Nephron progenitor cell (in vitro differentiated cells): ENCODE measurements at places on chromosomes 2 and 18.

- no peak for DNase-seq
Measured at GRCh38 chr2:105125428-105125827, 87.6 kb downstream of the MRPS9 start.

DNA sequence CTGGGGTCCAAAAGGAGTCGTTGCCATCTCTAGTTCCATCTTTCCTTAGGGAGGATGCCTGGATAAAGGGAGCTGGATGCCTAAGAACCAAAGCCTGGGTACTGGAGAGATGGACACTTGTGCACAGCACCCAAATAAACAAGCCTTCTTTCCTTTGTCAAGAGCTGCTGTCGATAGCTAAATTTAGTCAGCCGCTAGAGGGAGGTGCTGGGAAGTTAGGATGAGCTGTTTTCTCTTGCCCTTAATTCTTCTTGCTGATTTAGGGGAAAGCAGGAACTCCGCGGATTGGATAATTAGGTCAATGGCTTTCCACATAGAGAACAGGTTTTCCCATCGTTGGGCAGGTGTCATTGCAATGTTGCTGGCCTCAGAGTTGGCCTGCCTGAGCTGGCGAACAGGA, 30.9 kb upstream of the SERPINB12 start:
- peak; percentile 41 for DNase-seq

GRCh38 chr2:138602166-138602460, 100.5 kb downstream of the SPOPL start:
- DNase-seq = no peak

DNA sequence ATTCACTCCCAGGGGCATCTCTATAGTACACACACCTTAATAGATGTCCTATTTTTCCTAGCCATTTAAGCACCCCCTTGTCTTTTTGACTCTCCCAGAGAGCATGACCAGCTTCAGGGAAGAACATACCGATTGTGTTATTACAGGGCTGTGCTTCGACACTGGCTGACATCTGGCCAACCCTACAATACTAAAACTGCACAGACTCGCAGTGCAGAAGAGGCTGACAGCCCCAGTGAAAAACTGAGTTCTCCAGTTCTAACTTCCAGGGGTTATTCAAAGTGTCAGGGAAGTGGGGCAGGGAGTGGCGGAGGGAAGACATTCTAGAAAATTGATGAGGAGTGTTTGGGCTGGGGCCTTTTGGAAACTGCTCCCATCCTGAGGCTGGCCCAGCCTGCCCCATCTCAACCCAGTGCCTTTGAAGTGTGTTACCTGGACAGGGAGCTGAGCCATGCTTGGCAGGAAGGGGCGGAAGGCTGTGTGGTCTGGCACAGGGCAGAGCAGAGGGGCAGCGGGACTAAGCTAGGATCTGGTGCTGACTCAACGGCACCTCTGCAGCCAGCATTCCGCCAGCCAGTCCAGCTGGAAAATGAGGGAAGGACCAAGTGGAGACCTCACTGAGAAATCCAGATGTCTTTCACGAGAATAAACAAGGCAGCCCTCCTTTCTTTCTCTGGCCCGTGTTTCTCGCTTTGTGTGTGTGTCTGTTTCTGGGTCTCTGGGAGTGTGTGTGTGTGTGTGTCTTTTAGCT, 15.4 kb upstream of the IGFBP5 start:
- DNase-seq = no peak

GRCh38 chr2:239387811-239388210, 13.0 kb downstream of the HDAC4 start:
- DNase-seq = no peak

DNA sequence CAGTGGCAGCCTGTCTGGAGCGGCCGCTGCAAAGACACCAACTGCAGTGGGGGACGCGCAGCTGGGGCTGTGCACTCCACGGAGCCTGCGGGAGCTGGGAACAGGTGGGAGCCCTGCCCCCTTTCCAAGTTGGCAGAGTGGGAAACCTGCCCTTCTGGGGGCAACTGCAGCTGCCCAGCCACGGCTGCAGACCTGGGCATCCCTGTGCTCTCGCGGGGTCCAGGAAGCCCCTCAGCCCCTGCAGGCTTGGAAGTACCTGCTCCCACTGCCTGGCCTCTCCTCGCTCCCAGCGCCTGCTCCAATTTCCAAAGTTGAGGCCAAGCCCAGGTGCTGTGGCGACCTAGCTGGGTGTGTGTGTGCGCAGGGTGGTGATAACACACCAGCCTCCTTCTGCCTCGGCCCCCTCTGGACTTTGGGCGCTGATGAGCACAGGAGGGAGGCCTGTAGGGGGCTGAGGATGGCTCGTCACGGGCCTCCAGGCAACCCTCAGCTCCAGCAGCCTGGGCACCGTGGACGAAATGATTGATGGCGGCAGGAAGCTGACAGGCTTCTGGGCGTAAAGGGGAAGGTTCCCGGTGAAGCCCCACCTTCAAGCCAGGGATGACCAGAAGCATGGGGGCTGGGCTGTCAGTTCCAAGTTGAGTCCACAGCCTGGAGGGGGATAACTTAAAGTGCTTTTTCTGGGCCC, 76.9 kb downstream of the PTPN4 start:
- DNase-seq = peak; percentile 21

DNA sequence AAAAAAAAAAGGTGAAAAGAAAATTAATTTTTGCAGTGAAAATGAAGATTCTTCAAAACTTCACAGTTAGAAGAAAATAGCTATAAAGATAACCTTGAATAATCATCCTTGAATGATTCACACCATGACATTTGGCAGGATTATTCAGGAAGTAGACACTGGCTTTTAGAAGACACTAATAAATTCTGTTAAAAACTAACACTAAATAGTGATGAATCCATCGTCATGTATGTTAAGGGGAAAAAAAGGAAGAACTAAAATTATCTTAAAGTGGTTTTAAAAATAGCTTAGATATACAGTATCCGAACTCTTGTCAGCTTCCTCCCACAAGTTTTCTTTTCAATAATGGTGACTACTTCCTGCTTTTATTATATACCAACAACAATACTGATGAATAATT, 10.2 kb downstream of the USP37 start:
- DNase-seq = no peak

DNA sequence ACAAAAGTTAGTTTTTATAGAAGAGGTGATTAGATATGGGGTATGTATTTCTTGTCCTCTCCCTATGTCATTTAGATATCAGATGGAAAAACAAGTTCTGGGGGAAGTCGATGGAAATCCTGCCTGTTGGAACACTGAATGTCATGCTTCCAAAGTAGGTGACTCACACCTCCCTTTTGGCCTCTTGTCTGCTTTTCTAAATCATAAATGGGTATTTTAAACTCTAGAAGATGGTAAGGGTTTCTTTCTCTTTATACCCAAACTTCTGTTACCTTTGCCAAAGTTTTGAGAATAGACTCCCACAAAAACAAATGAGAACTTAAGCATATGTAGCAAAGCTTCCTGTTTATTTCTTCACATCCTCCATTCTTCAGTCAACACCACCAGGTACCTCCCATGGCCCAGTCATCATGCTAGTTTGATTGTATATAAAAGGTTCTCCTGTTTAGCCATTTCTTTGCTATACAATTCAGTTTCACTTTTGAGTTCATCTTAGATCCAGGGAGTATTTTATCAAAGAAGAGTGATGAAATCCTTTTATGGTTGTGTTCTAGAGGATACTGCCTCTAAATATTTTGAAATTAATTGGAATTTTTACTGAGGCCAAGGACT, 63.9 kb downstream of the PRKRA start:
- DNase-seq = no peak

GRCh38 chr2:182197529-182197928, 211.9 kb downstream of the PPP1R1C start:
- no peak for DNase-seq

- no peak for DNase-seq
Measured at GRCh38 chr2:95019572-95019971, 5.9 kb upstream of the MAL start.

DNA sequence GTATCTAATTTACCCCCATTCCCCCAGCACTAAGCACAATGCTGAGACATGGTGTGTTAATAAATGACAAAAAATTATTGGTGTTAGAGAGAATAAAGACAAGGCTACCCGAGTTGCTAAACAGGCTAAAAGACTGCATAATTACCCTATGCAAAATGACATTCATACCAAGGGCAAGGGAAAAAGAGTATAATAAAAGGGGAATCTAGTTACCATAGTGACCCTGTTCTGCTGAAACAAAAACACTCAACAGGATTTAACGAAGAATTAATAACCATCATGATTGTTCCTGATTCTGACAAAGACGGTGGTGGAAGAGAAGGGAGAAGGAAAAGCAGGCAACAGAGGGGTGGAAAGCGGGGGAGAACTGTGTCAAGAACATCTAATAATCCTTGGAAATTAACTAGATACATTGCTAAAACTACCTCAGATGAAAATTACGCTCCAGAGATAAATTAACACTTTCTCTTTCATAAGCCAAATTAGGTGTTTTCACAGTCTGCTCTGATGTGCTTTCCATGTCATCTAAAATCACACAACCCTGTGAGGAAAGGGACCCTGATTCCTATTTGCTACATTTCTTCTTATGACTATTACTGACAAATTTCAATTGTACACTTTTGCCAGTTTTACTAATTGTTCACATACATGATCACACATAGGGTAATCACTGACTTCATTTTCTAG, 25.5 kb downstream of the TTR start:
- DNase-seq = no peak

DNA sequence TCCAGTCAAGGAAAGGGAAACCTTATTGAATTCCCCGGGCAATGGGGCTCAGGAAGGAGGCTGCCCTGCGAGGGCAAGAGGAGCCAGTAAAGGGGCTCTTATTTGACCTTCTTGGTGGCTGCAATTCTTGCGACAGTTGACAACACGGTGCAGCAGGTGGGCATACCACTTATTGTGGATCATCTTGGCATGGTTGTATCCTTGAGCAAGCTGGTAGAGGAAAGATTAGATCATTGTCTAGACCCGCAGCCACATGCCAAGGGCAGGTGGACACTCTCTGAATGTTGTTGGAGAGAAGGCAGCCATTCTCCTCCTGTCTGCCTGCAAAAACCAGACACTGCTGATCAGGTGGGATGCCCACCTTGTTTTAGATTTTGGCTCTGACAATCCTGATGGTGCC, 170.2 kb upstream of the CHST9 start:
- no peak for DNase-seq

- no peak for DNase-seq
Measured at GRCh38 chr2:239162141-239162821, 238.5 kb downstream of the HDAC4 start.

- no peak for DNase-seq
Measured at GRCh38 chr2:55163274-55163721, 68.8 kb downstream of the CLHC1 start.

DNA sequence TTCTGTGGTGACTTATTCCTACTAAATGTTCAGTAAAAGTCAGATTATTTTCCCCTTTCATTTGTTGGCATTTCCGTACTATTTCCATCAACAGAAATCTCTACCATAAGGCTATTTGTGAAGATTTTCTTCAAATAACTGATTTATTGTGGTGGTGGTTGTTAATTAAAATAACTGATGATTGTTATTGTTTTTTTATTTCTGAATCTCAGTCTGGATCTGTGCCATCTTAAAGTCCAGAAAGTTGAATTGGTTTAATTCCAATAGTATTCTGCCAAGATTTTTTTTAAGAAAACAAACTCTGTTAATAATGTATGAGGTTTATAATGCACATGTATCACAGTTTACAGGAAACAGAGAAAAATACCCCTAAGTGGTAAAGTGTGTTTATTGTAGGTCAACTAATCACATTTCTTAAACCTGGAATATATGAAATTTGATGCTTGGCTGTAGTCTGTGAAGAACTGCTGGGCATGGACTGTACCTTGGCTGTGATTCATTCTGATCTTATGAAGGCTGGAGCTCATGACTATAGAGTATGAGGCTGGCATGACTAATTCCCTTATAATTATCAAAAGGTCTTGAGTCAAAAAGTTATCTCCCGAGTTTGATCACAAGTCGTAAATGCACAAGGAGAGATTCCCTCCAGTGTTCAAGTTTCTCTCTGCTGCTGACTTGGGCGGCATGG, 134.2 kb upstream of the RND3 start:
- no peak for DNase-seq

- DNase-seq = no peak
Measured at GRCh38 chr2:239222706-239223309, 178.0 kb downstream of the HDAC4 start.

- DNase-seq = peak; percentile 14
Measured at GRCh38 chr2:216116418-216116817, 7.3 kb downstream of the XRCC5 start.

DNA sequence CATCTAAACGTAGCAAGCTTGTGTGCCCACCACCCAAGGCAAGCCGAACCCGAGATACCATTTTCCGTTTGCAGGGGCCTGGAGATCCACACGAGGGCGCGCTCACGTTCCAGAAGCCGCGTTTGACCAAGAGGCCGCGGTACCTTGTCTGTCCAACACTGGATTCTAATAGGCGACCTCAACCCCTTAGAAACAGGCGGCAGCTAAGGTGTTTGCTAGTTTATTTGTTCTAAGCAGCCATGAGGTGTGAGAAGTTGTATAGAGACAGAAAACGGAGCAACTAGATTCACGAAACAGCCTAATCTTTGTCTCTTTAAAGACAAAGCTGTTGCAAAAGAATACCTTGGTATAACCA, 4.2 kb downstream of the HOXD11 start:
- peak; percentile 83 for DNase-seq

GRCh38 chr2:128941751-128942150, 623.1 kb upstream of the HS6ST1 start:
- no peak for DNase-seq

DNA sequence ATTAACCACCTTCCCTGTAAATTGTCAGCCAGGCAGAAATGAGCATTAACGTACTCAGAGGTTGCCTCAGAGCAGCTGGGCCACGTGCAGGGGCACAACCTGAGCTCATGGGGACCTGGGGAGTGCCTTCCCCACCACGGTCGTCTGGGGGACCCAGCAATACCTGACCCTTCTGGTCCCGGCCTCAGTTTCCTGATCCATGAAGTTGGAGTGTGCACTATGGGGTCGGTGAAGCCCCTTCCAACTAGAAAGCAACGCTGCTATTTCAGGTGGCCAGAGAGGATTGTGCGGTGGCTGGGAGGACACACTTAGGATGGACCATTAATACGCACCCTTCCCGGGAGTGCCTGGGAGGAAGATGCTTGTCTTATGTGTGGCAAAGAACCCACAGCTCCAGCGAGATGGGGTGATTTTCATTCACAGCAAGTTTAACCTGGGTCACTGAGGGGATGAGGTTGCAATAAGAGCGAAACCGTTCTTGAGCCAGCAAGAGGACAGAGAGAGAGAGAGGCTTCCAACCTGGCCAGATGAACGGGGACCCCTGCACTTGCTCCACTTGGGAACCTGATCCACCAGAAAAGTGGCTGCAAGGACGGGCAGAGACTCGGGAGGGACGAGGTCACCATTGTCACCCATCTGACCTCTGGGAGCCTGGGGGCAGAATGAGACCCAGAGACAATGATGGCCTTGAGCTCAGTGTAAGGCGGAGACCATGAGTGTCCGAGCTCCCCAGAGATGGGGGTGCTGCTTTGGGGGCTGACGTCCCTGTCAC, 36.2 kb downstream of the NGEF start:
- DNase-seq = no peak

GRCh38 chr2:7984693-7985353, 697.0 kb upstream of the ID2 start:
- no peak for DNase-seq
